Activated CD8-positive, alpha-beta memory T cell treated with anti-CD3 and anti-CD28 coated beads for 1 hour (primary cell): ENCODE measurements at places on chromosomes 11 and 22.

GRCh38 chr11:31902706-31903105 lies 91.6 kb upstream of the PAX6 start:
- DNase-seq: no peak

GRCh38 chr22:37218771-37219411 lies 6.6 kb upstream of the SSTR3 start:
- peak; percentile 50 for DNase-seq

GRCh38 chr11:11444804-11445131 lies 91.7 kb upstream of the CSNK2A3 start:
- DNase-seq: no peak

DNA sequence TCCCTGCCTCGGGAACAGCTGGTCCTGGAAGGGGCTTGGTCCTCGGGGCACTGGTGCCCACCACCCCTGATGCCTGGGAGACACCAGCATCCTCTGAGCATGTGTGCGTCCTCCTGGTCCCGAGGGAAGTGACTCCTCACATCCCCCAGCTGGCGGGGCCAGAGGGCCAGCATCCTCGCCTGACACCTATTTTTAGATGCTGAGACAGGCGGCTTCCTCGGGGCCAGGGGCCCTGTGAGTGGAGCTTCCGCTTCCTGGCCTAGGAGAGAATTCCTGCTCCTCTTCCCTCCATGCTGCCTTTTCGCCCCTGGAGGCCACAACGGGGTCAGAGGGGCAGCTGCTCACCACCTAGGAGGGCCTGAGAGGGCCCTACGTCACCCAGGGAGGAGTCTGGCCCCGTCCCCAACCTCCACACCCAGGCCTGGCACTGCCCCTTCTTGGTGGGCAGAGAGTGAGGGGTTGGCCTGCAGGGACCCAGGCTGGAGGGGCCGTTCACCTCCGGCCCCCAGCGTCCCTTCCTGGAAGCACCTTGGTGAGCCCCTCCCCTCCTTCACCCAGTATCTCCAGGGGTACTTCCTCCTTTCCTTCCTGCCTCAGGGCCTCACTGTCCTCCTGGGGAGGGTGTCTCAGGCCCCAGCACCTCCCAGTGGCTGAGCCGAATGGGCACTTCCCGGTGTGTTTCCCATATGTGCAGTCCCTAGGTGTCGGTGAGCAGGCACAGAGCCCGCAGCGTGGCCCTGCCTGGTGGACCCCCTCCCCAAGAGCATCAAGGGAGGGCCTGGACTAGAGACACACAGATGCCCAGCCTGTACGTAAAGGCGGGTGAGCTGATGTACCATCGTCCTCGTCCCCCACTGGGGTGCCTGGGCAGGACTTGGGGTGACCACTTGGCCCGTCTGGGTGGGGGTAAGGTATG lies 6.1 kb downstream of the CD81 start:
- DNase-seq: no peak

GRCh38 chr11:56911312-56911711 lies 77.4 kb upstream of the OR5AK2 start:
- DNase-seq: no peak

DNA sequence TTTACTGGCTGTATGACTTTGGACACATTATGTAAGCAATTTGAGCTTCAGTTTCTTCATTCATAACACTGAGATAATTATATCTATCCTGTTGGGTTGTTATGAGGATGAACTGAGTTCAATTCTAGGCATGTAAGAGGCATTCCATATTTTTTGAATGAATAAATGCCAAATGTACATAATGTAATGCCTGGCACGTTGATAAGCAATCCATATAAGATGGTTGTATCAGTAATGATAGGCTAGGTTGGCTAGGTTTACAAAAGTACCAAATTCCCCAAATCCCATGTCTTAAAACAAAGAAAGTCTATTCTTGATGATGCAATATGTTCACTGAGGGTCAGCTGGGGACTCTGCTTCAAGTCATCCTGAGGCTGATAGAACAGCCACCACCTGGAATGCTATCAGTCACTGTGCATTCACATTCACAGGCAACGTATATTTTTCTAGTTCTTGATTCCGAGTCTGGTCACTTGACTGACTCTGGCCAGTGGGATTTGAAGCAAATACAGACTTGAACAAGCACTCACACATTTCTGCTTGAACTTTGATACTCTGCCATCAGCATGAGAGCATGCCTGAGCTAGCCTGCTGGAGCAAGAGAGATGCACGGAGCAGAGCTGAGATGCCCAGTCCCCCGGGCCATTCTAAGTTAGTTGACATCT lies 104.0 kb upstream of the TIMP3 start:
- no peak for DNase-seq

- DNase-seq: no peak
These were observed 455.3 kb downstream of the SOX6 start for GRCh38 chr11:15901054-15901453.

DNA sequence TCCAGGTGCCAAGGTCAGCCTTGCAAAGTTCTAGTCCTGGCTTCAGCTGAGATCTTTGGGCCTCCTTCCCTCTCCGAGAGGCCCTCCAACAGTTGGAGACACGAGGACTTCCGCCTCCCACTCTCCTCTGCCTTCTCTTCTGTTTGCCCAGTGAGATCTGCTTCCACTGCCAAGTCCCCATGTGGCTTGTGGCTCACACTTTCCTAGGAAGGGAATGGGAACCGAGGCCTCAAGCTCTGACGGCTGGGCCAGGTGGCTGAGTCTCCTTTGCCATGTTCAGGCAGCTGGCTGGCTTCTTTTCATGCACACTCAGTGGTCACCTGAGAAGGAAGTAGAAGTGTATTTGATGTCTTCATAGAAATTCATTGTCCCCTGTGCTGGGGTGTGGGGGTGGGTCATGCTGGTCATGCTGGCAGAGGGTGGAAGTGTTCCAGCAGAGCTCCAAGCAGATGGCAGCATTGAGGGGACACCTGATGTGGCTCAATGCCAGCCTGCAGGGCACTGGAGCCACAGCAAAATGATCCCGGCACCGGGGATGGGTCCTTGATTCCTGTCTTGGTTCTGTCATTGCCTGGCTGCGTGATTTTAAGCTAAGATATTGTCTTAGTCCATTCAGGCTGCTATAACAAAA lies 130.4 kb downstream of the ADAMTS15 start:
- no peak for DNase-seq

DNA sequence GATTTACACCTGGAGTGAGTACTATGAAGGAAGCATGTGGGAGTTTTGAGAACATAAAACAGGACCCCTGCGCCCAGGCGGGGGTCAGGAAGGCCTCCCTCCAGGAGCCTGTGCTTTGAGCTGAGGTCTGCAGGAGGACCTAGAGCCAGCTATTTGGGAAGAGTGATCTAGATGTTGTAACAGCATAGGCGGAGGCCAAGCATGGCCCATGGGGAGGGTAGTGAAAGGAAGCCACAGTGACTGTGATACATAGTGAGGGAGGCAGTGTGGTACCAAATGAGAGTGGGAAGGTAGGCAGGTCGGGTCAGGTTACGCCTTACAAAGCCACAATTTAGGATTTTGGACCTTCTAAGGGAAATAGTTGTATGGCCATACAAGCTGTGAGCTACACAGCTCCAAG lies 147.5 kb downstream of the PARVA start:
- DNase-seq: no peak

- no peak for DNase-seq
These were observed 222.3 kb downstream of the ETS1 start for GRCh38 chr11:128365044-128365443.

GRCh38 chr11:131446590-131447275 lies 76.3 kb downstream of the NTM start:
- no peak for DNase-seq

- DNase-seq: no peak
These were observed 434.3 kb downstream of the ETS1 start for GRCh38 chr11:128152796-128153696.

DNA sequence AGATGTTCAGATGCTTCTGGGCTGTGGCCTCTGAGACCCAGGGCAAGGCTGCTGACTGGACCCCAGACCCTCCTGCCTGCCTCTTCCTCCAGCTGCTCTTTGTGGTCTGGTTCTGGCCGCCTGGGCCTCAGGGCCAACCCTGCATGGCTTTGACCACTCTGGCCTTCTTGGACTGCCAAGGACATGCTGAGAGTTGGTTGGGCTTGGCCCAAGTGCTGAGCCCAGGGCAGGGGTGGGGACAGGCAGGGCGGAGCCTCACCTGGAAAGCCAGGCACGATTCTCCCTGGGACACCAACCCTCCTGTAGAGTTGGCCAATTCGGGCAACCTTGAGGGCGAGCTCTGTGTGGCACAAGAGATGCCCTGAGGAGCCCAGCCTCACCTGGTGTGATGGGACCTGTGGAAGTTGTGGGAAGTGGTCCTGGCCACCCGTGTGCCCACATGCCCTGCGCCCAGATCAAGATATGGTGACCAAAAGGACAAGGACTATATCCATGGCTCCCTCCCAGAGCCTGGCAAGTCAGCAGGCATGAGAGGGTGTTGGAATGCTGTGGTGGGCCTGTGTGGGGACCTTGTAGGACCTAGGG lies 11.6 kb downstream of the TANGO2 start:
- no peak for DNase-seq

DNA sequence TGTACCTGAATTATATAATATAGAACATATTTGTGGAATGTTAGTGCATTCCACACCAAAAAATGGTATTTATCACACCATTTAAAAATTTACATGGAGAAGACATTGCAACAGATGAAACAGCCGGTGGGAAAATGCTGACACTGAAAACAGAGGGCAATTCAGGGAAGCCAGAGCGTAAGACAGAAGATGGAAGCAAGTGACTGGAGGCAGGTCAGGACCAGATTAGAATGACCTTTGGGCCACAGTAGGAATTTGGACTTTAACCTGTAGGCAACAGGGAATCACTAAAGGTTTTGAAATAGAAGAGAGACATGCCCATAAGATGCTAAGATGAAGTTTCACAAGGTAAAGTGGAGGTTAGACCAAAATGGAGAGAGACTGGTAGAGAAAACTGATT lies 60.5 kb downstream of the METTL15 start:
- DNase-seq: no peak

GRCh38 chr11:67642173-67643120 lies 2.9 kb upstream of the TBX10 start:
- DNase-seq: no peak

GRCh38 chr22:37855462-37855861 lies 6.2 kb downstream of the EIF3L start:
- no peak for DNase-seq

DNA sequence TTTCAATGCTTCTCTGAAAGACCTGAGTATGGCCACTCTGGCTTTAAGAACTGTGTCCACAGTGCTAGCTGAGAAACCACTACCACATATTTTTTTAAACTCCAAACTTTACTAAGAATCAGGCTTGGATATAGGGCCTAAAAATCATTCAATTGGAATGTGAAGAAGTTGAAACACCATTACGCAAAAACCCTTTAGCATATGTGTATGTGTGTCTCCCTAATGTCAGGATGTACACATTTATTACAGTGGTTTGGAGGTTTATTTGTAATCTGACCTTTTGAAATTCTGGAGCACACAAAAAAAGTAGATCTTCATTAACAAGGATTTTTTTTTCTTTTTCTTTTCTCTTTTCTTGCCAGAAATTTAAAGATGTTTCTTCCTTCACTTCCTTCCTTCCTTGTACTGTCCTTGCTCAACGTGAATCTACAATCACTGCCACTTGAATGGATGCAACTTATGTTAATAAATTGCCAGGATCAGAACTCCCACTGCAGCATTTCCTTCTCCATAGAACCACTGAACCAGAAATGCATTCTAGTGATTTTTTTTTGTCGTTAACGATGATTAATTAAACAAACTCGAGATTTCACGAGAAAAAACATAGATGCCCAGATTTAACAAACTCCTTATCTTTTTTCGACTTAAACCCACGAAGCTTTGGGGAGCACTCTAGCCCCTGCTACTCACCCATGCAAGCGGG lies 3.1 kb upstream of the ADM start:
- DNase-seq: no peak

DNA sequence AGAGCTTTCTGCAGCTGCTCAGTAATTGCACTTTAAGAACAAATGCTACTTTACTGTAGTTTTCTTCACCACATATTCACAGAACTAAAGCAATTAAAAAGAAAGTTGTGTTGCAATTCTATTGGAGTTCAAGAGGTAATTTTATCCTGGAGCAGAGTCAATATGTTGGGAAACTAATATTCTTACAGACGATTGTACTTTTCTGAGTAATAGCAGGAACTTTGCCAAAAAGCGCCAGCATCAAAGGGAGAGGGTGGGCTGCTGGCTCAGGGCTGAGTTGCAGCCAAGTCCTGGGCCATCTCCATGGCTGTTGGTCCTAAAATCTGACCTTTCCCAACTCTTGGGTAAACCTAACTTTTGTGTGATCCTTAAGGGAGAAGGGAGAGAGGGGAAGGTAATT lies 73.6 kb upstream of the MYO18B start:
- DNase-seq: no peak

- DNase-seq: no peak
These were observed 29.1 kb upstream of the TECTA start for GRCh38 chr11:121071846-121072450.

- DNase-seq: no peak
These were observed 471.9 kb downstream of the MIAT start for GRCh38 chr22:27129266-27129665.

DNA sequence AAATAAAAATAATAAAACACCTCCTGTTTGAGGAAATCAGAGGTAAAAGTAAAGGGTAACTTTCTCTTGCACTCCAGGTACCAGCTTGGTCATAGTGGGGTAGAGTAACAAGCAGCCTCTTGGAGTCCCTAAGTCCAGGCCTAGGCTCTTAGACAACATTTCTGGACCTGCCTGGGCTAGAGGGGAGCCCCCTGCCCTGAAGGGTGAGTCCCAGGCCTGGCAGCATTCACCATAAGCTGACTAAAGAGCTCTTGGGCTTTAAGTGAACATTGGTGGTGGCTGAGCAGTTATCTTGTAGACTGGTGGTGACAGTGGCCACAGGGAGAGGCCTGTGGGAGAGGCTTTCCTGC lies 18.6 kb upstream of the OR56A3 start:
- DNase-seq: no peak

- DNase-seq: no peak
These were observed 8.5 kb downstream of the RAB30 start for GRCh38 chr11:83063073-83063754.

- no peak for DNase-seq
These were observed 22.3 kb downstream of the DHCR7 start for GRCh38 chr11:71425860-71426259.

DNA sequence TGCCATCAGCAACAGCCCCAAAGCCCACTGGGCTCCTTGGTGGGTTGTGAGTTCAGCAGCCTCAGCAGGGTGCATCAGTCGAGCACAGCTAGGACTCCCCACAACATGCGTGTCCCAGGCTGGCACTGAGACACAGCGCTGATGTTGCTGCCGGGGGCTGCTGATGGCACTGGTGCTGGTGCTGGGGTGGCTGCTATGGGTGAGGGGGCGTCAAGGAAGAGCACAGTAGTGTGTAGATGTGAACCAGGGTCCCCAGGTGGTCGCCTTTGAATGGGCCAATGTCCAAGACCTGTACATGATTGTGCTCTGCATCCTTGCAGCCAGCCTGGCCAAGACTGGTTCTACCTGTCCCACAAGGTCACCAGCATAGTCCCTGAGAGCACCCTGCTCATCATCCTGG lies 121.3 kb upstream of the SERPIND1 start:
- DNase-seq: no peak

DNA sequence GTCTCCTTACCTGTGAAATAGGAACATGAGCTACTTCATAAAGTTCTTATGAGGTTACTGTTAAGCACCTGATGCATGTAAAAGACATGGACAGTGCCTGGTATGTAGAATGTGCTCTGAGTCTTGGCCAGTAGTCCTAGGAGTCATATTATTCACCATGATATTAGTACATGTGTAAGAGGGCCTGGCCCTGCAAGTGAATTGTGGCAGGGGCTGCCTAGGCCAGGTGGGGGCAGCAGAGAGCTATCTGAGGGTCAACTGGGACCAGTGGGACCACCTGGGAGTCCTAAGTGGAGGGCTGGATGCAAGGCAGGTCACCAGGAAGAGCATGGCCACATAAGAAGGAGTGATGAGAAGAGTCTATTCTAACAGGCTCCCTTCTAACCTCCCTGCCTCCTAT lies 529.5 kb downstream of the SOX6 start:
- DNase-seq: no peak
